ENCODE measurements at places on chromosomes 7 and 10. TPM values are rescaled to one million over a fixed set of nuclear protein-coding genes. Genes with fewer than 3 reads are reported as not detected.

CAV2 gene
- 239 TPM for total RNA-seq

DNA sequence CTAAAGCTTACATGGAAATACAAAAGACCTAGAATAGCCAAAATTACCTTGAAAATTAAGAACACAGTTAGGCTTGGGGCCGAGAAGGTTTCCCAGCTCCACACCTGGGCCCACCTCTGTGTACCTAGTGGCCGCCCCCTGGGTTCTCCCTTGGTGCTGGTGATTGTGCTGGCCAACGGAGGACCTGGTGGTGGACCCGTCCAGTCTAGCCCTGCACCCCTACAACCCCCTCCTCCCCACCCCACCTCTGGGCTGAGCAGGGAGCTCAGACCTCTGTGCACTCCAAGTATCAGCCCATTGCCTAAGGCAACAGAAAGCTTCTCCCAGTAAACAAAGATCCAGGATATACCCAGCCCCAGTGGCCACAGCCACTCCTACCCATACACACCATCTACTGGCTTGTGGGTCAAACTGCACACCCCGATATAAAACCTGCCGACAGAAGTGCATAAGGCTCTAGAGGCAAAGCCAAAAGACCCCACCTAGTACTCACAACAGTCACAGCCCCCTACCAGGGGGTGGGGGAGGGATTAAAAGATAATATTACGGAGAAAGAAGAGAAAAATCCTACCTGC, 105.0 kb upstream of the DIP2C start:
- no peak for DNase-seq

DNA sequence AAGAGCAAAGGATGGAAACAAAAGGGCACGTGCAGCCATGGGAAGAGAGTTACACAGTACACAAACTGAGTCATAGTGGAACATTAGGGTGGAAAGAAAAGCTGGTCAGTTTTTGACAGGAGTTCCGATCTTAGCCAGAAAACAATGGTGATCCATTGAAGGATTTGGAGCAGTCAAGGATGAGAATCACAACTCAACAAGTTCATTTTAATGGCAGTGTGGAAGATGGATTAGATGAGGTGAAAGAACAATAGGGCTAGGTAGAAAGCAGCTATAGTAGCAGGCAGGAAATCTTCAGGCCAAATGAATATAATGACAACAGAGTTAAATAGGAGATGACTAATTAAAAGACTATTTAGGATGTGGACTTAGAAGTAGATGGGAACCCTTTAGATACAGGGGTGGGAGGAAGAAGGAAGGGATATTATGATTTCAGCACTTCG, 136.3 kb downstream of the DOCK4 start:
- DNase-seq, result no peak

RHOBTB1 gene
- total RNA-seq, result 12.1 TPM

- DNase-seq, result no peak
Observed at GRCh38 chr7:25578991-25579777, 350.9 kb upstream of the NPVF start.

DNA sequence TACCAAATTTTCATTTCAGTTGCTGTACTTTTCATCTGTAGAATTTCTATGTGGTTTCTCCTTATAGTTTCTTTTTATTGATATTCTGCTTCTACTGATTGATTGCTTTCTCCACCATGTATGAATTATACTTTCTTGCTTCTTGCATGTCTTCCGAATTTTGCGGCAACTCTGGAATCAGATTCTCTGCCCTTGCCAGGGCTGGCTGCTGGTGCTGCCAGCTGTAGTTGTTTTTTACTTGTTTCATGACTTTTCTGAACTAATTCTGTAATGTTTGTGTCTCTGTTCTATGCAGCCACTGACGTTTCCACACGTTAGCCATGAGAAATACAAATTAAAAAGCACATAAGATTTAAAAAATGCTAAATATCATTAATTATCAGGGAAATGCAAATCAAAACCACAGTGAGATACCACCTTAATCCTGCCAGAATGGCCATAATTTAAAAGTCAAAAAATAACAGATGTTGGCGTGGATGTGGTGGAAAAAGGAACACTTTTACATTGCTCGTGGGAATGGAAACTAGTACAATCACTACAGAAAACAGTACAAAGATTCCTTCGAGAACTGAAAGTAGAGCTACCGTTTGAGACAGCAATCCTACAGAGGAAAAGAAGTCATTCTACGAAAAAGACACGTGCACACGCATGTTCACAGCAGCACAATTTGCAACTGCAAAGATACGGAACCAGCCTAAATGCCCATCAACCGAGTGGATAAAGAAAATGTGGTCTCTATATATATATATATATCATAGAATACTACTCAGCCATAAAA, 51.5 kb downstream of the MAD1L1 start:
- no peak for DNase-seq

DNA sequence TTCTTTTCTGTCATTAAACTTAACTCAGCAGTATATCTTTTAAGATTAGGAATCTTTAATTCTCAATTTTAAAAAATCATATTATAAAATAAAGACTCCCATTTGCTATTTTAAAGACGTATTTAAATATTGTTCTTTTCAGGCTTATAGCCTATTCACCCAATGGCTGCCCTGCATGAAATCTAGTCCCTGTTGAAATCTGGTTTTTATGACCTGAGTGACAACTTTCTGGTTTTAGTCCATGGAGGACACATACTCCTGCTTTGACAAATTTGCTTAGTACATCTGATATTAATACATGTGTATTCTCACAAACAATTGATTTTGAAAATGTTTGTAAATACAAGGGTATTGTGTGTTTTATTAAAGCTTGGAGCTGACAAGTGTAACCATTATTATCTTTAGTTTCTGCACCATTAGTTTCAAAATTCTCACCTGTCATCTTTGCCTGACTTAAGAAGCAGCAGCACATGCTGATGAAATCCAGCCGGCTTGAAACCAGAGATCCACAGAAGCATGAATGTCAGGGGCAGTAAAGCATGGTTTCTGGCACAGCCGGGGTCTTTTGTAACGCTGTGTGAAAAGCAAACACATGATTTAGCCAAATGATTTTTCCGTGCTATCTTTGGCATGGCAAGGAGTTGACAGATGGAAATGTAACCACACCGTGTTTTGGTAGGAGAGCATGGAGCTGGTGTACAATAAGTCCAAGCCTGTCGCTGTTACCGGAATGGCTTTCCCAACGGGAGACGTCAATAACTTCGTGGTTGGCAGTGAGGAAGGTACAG, 262.8 kb downstream of the DYNC1I1 start:
- no peak for DNase-seq

OIT3 gene
- not detected for total RNA-seq

GRCh38 chr7:159075563-159076238, 69.0 kb downstream of the VIPR2 start:
- DNase-seq, result no peak

DNA sequence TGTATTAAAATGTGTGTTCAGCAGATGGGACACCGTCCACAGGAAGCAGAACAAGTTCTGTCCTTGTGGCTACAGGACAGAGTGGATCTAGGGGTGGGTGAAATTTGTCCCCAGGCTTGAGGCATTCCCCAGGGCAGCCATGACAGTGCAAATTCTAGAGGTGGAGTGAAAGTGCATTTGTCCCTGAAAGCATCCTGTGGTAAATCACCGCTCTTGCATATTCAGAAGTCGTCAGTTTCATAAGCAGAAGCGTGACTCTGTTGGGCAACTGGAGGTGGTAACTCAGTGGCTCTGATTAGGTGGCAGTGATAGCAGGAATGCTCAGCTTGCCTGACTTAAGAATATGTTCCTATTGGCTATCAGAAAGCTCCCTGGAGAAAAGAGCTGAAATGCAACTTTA, 96.6 kb downstream of the SNX10 start:
- no peak for DNase-seq

DNA sequence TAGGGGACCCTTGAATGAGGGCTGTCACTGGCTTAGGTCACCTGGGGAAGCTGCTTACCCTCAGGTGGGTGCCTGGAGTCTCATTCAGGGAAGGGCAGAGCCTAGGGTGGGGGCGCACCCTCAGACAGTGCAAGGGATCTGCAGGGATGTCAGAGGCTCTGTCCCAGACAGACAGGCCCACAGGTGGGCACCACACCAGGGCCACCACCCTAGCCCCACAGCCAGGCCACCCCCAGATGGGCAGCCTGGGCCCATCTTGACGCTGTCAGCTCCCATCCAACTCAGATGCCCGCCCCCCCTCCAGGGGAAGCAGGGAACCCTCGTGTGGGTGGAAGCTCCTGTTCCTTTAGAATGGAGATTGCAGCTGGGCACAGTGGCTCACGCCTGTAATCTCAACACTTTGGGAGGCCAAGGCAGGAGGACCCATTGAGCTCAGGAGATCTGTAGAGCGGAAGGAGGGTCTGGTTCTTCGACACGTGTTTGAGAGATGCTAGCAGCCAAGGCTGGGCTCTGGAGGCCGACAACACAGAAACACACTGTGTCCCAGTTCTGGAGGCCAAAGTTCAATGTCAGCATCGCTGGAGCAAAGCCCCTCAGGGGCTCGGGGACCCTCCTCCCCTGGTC, 58.5 kb upstream of the DNAJB6 start:
- DNase-seq, result no peak

RGS10 gene
- total RNA-seq, result 7.2 TPM

DNA sequence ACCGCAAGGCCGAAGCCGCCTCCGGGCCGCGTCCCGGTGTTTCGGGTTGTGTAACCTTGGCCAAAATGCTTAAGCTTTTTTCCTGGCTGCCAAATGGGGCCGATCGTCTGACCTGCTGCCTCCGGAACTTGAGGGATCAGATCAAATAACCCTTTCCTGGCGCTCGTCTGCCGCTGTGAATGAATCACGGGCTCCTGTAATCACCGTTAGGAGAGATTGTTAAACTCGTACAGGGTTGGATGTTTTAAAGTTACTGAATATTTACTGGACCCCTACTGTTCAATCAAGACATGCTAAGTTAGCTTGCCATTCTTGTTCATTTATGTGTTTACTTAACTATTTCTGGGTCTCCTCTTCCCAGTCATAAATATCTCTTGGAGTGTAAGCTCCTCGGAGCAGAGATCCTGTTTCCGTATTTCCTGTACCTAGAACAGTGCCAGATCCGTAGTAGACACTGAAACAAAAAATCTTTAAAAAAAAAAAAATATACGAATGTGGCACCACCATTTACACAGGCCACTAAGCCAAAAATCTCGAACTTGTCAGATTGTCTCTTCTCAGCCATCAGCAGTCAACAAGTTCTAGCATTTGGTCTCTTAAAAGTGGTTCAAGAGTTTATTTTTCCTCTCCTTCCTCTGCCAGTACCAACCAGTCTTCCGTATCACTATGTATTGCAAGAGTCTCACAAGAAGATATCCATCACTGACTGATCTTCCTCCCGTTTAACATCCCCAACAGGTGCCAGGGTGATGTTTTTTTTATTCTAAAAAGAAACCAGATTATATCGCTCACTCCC, 650 bp upstream of the TM9SF3 start:
- DNase-seq, result no peak

SFXN2 gene
- total RNA-seq, result 0.68 TPM

GRCh38 chr10:30560326-30560725, 69.2 kb downstream of the LYZL2 start:
- DNase-seq, result no peak

- peak; percentile 72 for DNase-seq
Observed at GRCh38 chr7:114084472-114085312, 165.9 kb upstream of the PPP1R3A start.

- DNase-seq, result no peak
Observed at GRCh38 chr7:50783801-50784507, 1.3 kb upstream of the GRB10 start.

GRCh38 chr7:149104749-149105148, 14.2 kb upstream of the ZNF786 start:
- DNase-seq, result peak; percentile 73

DNA sequence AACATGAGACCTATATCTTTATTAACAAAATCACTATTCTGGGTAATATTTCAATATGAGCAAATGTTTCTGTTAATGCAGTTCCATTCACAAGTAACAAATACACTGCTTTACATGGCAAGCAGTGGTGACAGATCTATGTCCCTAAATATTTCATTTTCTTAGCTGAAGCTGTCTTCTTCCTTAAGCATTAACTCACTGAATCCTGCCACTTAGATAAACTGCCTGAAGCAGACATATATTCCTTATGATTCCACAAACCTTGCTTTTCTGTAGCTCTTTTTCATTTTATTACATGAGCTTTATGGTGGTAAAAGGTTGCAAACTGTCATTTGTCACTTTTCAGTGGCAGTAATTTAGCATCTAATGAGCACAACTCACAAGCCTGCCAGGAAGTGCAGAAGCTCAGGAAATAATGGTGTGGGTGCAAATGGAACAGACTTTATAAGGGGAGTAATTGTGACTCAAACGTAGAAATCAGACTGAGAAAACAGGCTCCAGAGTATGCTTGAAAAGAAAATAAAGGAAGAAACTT, 217.2 kb downstream of the XPNPEP1 start:
- DNase-seq, result no peak

TMEM176B gene
- 43.1 TPM for total RNA-seq

DNA sequence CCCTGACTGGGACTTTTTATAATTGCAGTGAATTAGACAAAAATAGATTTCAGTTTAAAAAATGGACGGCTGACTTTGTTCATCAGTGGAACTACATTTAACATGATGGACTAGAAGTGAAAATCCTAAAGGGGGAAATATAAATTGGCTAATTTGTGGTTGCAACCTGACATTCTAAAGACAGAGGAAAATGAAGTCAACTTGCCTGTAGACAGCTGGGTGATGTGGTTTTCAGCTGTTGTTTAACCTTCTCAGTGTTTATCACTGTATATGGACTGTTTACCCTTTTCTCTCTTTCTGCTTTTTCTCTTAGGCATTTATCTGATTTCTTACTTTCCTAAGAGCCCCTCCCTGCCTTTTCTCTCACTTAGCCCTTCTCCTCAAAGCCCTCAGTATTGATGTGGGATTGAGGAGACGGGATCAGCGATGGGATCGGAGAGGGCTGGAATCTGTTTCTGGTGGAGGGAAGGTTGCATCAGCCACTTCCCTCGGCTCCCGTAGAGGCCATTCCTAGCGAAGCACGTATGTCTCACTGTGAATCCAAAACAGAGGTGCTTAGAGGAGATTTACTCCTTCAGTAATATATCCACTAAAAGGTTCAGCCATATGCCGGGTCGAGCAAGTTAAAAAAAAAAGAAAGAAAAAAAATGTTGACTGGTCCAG, 109.0 kb upstream of the KLF6 start:
- no peak for DNase-seq

FGFBP3 gene
- 0.32 TPM for total RNA-seq

CALHM2 gene
- 15.2 TPM for total RNA-seq

OPN1SW gene
- total RNA-seq, result not detected

DNA sequence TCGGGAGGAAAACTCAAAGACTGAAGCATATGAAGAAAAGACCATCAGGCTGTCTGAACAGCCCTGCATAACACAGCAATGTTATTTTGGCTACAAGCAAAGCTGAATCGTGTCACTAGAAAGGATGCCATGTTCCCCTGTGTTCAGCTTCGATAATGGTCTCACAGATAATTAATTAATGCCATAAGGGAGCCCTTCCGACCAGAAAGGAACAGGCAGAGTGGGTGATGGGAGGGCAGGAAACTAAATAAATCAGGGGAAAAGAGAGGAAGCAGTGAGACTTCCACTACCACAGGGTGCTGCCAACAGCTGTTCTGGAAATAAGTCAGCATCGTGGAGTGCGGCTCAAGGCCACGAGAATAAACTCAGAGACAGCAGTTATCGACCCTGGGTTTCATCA, 3.2 kb downstream of the PTPRN2 start:
- DNase-seq, result no peak

GRCh38 chr7:24882989-24883621, 96.9 kb downstream of the OSBPL3 start:
- peak; percentile 77 for DNase-seq

All from Right ventricle myocardium inferior (tissue), 1 donor.